Progenitor cell of endocrine pancreas (in vitro differentiated cells): ENCODE measurements at places on chromosomes 6 and 20. TPM values are rescaled to one million over a fixed set of nuclear protein-coding genes. Genes with fewer than 3 reads are reported as not detected.

DNA sequence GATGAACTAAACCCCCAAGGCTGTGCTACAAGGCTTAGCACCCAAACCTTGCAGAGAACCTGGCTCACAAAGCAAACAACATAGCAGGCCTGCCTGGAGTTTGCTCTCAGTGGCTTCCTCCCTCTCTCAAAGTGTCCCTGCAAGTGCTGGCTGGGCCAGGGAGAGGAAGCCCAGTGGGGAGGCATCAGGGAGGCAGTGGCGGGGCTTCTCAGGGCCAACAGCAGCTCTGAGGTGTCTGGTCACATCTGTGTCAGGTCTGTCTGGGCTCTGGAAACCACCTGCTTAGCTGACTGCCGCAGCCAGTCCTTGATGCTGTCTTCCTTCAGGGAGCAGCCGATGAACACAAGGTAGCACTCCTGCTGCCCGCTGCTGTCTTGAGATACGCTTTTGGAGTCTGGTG, 16.7 kb upstream of the SLC4A11 start:
- DNase-seq: no peak
- H3K36me3 ChIP-seq: peaks cover 21% of the 10 kb centered on the region
- peaks cover 3% of the 10 kb centered on the region for H3K27me3 ChIP-seq
- no peaks in the 10 kb centered on the region for H3K4me1 ChIP-seq
- no peak overlapping the region for H3K4me3 ChIP-seq

- peak overlapping the region; percentile 81 for H3K4me3 ChIP-seq
- no peaks in the 10 kb centered on the region for H3K36me3 ChIP-seq
- no peak for DNase-seq
- peak overlapping the region; percentile 49 for H3K27ac ChIP-seq
- peaks cover 44% of the 10 kb centered on the region for H3K27me3 ChIP-seq
Measured at GRCh38 chr6:13923527-13924145, 1.1 kb upstream of the RNF182 start.

GRCh38 chr6:96522465-96523009, 931 bp downstream of the UFL1 start:
- H3K4me1 ChIP-seq: peaks cover 21% of the 10 kb centered on the region
- H3K27me3 ChIP-seq: no peaks in the 10 kb centered on the region
- H3K4me3 ChIP-seq: peak overlapping the region; percentile 99
- peak overlapping the region; percentile 100 for H3K27ac ChIP-seq
- no peak for DNase-seq
- H3K36me3 ChIP-seq: peaks cover 9% of the 10 kb centered on the region

DNA sequence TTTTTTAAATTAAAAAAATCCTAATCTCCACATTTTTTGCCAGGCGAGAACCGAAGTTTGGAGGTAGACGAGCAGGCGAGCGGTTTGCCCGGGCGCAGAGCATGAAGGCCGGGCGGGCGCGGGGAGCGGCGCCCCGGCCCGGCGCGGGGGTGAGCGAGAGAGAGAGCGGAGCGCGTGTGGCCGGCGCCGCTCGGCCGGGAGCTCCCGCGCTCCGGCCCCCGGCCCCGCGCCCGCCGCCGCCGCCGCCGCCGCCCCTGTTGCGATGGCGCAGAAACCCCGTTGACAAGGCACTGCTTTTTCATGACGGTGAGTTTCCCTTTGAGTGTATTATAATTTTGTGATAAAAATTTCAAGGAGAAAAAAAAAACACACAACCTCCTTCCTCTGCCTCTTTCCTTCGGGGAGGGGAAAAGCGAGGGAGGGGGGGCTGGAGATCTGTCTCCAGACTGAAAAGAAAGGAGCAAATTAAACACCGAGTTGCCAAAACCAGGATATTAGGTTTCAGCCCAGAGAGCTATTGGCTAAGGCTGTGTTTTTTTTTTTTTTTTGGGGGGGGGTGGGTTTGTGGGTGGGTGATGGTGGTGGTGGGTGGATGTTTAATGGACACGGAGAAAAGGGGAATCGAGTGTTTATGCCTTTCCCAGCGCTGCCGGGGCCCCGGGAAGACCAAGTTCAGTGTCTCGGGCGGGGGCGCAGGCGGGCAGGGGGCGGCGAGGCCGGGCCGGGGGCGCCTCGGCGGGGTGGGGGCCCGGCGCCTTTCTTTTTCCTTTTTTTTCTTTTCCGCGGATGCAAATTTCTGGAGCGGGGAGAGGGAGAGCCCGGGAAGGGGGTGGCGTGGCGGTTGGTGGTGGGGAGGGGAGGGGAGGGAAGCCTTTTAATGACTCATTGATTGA, at the start of gene BICRAL:
BICRAL (plus strand) TSS at position 257 of the 893 bp plus-strand sequence. CDS start 39,971 bp downstream, outside the sequence.
- no peaks in the 10 kb centered on the region for H3K27me3 ChIP-seq
- H3K4me3 ChIP-seq: peak within 1 kb of the TSS; percentile 94
- peak within 1 kb of the TSS; percentile 98 for H3K27ac ChIP-seq
- H3K36me3 ChIP-seq: no peaks in the 10 kb centered on the region
- peak; percentile 46 for DNase-seq
- peaks cover 20% of the 10 kb centered on the region for H3K4me1 ChIP-seq

- peaks cover 18% of the 10 kb centered on the region for H3K4me1 ChIP-seq
- H3K27ac ChIP-seq: no peak overlapping the region
- no peaks in the 10 kb centered on the region for H3K27me3 ChIP-seq
- H3K4me3 ChIP-seq: no peak overlapping the region
- no peak for DNase-seq
- no peaks in the 10 kb centered on the region for H3K36me3 ChIP-seq
Measured at GRCh38 chr6:148294059-148294458, 48.6 kb upstream of the SASH1 start.

- no peaks in the 10 kb centered on the region for H3K36me3 ChIP-seq
- H3K27me3 ChIP-seq: peaks cover 6% of the 10 kb centered on the region
- no peak for DNase-seq
Measured at GRCh38 chr20:38167851-38168760, 3.0 kb upstream of the TGM2 start.

- no peaks in the 10 kb centered on the region for H3K27me3 ChIP-seq
- H3K4me3 ChIP-seq: no peak overlapping the region
Measured at GRCh38 chr6:138196122-138196738, 22.1 kb downstream of the PBOV1 start.

DNA sequence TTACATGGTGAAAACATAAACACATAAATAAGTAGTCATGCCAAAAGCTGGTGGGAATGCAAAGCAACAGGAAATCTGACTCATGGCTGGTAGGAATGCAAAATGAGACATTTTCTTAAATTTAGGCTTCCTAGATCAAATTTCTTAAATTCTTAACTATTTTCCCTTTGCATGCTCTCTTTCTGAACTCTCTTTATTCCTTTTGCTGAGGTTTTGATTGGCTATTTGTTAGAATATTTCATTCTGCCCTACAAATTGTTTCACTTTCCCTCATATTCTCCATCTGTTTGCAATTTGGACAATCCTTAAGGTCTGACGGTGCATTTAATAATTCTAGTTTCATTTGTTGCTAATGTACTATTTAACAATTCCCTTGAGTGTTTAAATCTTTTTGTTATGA, 437.5 kb upstream of the RGS17 start:
- no peak for DNase-seq
- H3K4me3 ChIP-seq: no peak overlapping the region
- no peak overlapping the region for H3K27ac ChIP-seq
- peaks cover 8% of the 10 kb centered on the region for H3K4me1 ChIP-seq
- no peaks in the 10 kb centered on the region for H3K27me3 ChIP-seq

HCK gene
- total RNA-seq: not detected in 2 replicates

FAM217A gene
- 0.13 TPM in 1 of 2 replicates, not detected in the other for total RNA-seq

KIAA1586 gene
- total RNA-seq: 22.0 and 23.0 TPM in 2 replicates

BNIP5 gene
- 0.07 and 0.10 TPM in 2 replicates for total RNA-seq
